ENCODE measurements at places on chromosomes 4 and X.

- DNase-seq, result no peak
These were observed 34.3 kb downstream of the CD99L2 start for GRCh38 chrX:150864127-150864526.

GRCh38 chr4:70833675-70834074 lies 6.0 kb downstream of the GRSF1 start:
- DNase-seq, result no peak

DNA sequence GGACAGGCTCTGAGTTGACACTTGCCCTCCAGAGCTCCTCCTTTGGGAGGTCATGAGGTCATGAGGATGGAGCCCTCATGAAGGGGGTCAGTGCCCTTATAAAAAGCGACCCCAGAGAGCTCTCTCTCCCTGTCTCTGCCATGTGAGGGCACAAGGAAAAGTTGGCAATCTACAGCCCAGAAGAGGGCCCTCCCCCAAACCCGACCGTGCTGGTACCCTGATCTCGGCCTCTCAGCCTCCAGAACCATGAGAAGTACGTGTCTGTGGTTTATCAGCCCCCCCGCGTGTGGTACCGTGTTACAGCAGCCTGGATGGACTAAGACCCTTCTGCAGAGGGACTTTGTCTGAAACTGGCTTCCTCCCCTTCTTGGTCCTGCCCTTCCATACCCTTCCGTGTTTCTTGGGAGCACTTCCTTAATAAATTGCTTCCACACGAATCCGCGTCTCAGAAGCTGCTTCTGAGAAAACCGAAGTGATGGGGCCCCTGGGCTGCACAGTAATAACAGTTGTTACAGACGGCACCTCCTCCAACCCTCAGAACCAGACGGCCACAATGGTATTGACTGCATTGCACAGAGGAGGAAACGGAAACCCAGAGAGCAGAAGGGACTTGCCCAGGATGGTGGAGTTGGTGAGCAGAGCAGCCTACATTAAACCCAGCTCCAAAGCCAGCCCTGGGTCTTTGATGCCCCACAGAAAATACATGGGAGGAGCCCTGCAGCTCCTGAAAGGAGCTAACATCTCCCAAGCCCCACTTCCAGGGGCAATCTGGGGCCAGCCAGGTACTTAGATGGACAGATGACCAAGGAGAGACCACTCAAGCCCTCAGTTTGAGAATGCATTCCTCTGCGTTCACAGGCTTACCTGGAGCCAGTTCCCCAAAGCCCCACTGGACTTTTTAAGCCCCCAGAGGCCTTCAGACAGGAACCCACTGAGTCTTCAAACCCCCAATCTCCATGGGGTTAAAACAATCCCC lies 242.7 kb downstream of the BCOR start:
- DNase-seq, result peak; percentile 83

- no peak for DNase-seq
These were observed 109.7 kb downstream of the RTL5 start for GRCh38 chrX:72021975-72022374.

DNA sequence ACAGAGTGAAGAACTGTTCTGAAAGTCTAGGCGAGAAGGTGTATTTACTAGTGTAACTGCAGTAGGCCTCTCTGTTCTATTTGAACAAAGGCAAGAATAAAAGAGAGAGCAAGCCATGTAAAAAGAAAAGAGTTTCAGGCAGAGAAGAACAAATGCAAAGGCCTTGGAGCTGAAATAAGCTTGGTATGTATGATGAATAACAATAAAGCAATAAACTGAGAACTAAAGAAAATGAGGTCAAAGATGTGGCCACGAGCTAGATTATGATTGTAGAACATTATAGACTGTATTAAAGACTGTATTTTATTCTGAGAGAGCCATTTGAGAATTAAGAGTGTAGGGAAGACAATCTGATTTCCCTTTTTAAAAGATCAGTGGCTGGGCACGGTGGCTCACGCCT lies 160.5 kb downstream of the LRBA start:
- DNase-seq, result no peak

DNA sequence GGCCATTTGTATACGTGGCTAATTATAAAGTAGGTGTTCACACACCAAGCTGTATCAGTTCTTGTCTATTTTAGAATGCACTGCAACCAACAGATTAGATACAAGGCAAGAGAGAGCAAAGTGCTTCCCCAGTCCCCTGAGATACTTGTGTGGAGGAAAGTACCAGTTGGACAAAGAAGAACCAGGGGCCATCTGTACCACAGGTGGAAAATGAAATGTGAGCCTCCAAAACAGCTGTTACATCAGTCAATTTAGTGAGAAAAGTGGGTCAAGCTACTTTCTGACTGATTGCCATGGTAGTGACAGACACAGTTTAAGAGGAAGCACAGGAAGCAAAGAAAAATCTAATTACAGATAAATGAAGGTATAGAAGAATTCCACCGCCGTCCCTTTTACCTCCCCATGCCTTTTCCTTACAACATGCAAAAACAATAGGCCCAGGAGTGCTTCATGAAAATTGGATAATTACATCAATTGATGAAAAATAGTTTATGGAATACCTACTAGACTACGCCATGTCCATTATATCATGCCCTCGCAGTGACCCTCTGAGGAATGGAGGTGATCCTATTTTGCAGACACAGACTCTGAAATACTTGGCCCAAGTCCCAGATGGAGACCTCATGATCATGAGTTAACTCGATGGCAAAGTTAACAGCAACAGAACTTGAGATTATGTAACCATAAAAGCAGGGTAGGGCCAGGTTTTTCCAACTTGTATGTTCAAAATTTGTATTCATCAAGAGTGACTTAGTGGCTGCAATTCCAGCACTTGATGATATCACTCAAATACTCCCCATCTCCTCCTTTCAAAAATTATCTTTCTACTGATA lies 15.8 kb downstream of the SMPX start:
- no peak for DNase-seq

DNA sequence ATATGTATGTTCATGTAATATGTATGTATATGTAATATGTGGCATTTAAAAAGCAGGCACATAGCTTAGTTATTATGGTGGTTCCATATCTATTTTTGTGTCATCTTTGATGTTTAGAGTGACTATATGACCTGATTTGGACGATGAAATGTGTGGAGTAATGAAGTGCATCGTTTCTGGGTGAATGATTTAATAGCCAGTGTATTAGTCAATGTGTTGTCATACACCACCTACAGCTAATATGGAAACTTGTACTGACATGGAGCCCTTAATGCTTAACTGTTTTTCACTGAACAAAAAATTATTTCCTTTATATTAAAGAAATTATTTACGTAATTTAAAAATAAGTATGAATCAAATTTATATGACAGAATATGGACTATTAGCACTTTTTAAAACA lies 292.3 kb upstream of the FSTL5 start:
- no peak for DNase-seq

DNA sequence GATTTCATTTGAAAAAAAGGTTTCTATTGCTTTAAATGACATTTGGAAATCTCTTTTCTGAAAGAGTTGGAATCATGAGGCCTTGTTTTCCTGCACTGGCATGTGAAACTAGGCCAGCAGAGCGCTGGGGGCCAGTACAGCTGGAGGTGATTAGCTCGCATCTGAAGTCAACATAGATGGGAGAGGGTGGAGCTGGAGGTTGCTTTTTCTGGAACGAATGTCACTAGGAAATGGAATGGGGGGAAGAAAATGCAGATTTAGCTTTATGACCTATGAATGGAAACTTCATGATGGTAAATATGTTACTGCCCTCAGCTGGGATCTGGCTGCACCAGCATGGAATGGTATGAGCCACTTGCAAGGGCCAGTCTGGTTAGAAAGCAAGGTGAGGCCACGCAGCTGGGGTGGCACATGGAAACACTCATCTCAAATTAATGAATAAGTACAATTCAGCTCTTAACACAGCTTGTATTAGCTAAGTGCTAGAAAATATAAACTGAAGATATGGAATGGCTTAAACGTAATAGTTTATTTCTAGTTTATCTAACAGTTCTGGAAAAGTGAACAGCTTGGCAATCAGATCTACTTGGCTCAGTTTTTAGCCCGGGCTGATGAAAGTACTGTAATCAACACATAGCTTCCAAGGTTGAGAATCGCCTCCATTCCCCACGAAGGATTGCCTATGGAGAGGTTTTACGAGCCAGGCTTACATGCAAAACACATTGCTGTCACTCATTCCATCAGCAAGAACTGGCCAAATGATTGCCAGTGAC lies 32.5 kb downstream of the SLC10A6 start:
- no peak for DNase-seq

- DNase-seq, result no peak
These were observed 211.0 kb downstream of the KCTD8 start for GRCh38 chr4:44237643-44238042.

DNA sequence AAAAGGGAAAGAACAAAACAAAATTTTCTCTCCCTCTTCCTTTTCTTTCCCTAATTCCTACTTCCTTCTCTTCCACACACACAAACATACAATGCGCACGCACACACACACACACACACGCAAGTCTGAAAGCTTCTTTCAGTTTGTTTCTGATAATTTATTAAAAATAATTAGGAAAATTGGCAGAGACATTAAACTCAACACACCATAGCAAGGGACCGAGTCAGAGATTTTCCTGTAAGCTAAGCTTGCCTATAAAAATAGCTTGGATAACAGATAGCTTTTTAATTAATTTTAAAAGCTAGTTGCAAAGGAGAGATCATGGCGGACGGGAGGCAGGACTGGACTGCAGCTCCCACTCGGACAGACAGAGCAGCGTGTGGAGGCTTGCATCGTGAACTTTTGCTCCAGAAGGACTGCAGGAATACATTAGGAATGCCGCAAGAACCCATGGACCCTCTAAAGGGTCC lies 92.6 kb upstream of the MAPK10 start:
- DNase-seq, result no peak

DNA sequence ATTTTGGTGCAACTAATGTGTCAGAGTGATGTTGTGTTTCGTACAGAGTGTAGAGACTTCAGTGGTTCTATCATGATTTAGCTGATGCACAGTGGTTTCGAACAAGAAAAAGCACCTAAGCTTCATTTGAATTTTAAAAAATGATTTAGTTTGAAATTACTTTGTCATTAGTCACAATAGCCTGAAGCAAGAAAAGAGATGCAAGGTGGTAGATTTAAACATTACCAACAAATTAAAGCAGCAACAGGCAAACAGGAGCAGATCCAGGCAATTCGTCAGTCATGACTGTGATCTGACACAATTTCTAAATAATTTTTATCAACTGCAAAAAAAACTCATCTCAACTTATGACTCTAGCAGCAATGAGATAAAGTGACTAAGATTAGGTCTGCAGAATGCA lies 24.6 kb upstream of the COX7B2 start:
- DNase-seq, result no peak

- no peak for DNase-seq
These were observed 100.3 kb upstream of the NDST4 start for GRCh38 chr4:115213716-115214115.

DNA sequence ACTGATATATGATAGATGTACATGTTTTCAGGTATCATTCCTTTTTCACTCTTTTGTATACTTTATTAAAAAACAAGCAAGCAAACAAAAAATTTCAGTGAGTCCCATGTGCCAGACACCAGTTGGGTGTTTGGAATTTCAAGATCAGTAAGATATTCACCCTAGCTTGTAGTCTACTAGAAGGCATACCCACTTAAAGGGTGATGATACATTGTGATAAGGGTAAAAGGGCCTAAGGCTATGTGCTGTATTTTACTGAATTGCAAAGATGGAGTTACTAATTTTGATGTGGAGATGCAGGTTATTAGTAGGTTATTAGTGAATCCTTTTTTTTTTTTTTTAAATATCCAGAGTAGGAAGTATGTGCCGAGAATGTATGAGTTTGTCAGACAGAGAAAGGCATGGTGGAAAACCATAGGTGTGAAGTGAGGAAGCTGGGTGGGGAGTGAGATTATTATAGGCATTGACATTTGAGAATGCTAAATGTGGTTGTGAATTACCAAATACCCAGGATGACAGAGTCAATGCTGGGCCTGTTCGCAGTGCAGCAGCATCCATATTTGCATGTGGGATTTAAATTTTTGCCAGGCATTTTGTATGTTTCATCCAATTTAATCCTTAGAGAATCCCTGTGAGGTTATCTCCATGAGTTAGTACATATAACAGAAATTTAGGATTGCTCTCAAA lies 10.1 kb downstream of the STIM2 start:
- DNase-seq, result no peak

DNA sequence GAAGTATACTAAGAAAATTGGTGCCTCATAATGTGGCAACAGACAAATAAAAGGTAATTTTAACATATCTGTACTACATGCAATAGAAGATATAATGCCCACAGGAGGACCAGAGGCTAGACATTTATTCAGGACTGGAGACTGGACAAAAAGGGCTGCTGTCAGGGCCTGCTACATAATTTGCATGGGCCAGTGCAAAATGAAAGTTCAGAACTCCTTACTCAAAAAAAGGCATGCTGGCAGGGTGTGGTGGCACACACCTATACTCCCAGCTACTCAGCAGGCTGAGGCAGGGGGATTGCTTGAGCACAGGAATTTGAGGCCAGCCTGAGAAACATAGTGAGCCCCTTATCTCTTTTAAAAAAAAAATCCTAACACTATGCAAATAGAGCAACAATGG lies 12.4 kb upstream of the MAOA start:
- DNase-seq, result no peak

DNA sequence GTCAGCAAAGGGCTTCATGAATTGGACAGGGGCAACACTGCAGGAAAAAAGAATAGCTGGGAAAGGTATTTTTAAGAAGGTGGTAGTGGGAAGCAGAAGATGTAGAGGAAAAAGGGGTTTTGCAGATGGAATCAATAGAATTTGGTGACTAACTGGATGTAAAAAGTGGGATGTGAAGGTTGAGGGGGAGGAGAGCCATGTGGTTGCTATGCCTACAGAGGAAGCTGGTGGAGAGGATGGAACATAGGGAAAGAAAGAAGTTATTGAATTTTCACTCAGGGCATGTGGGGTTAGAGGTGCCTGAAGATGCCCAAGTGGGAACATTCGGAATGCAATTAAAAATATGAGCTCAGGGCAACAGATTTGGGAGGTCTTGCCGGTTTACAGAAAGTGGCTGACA lies 33.0 kb downstream of the REELD1 start:
- no peak for DNase-seq

DNA sequence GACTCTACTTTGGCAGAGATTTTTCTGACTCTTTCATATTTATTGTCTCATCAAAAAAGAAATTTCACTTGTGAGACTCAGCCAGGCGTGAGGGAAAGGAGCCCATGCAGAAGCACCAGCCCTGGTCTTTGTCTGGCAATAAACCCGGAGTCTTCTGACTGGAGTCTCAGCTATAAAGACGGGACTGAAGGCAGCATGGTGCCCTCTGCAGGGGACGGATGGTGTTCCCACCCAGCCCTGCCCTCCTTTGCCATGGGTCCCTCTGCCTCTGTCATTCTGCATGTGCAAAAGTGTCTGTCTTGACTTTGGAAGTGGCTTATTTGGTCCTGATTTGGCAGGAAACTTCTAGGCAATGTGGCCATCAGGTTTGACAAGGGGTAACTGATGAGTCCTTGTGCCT lies 14.2 kb downstream of the ZNF185 start:
- no peak for DNase-seq

DNA sequence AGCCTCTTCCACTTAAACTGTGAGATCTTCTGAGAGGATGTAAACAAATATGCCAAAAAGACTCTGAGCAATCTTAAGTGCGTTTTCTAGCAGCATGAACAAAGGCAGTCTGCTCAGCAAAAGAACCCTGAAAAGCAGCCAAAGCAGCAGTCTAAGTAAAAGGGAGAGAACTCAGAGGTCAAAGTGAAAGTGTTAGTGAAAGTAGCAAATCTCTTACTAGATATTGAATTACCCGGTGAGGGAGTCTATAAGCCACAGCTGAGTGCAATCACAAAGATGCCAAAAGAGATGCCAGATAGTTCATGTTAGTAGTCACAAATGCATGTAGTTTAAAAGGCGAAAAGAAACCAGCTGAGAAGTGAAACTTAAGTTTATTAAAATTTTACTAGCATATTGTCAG lies 7.9 kb upstream of the GNRHR start:
- no peak for DNase-seq

All from GDM1 (cell line).